ENCODE measurements at places on chromosomes 6 and 20.

DNA sequence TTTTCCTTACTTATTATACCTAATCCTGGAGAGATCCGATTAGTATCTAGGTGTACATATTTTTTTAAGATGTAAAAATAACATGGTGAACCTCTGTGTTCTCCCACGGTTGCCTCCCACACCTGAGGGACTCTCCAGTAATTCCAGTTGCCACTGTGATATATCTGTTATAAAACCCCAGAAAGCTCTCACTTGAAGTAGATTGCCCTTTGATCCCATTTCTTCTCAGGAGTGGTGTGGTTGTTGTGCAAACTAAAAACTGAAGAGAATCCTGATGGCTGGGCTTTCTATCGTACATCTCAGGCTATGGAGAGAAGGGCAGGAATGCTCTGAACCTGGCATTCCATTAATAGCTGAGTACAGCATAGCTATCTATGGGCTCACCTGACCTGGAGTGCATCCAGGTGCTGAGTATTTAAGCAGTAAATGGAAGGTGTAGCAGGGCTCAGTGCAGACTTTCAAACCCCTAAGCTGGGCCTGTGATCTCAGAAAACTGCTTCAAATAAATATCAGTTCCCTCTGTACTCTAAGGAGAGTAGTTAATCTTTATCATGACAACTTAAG is 41.0 kb downstream of the VGLL2 start:
- DNase-seq, result no peak

DNA sequence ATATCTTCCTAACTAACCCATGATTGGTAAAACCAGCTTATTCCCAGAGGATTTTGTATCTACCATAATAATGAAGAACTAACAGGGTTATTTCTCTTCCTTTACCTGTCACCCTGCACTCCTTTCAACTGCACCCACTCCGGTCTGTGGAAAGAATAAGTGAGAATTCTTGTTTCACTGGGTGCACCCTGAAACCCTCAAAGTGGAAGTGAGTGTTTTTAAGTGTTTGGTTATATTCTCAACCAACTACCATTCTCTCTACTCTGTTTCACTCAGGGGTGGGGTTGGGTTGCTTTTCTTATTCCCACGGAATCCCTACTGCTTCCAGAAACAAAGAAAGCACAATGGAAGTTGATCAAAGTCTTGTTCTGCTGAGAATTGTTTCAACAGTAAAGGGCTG is 42.6 kb upstream of the KHDRBS2 start:
- DNase-seq, result no peak

- DNase-seq, result no peak
Measured at GRCh38 chr20:3459881-3460307, 10.9 kb upstream of the ATRN start.

GRCh38 chr6:54609981-54610380 is 236.6 kb upstream of the FAM83B start:
- DNase-seq, result no peak

DNA sequence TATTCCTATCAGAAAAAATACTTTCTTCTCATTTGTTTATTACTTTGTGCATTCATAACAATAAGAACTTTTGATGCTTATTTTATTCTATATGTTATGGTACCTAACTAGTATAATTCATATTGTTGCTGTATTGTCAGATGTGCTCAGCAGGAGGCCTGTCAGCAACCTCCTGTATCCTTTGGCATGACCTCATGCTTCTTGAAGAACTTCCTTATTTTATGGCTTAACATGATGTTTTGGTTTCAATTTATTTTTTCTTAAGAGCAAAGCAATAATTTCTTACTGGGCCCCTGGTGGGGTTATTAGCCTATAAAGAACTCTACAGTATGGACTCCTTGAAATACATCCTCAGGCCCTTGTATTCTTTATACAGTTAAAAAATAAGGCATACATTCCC is 17.3 kb downstream of the GGTLC1 start:
- DNase-seq, result no peak

DNA sequence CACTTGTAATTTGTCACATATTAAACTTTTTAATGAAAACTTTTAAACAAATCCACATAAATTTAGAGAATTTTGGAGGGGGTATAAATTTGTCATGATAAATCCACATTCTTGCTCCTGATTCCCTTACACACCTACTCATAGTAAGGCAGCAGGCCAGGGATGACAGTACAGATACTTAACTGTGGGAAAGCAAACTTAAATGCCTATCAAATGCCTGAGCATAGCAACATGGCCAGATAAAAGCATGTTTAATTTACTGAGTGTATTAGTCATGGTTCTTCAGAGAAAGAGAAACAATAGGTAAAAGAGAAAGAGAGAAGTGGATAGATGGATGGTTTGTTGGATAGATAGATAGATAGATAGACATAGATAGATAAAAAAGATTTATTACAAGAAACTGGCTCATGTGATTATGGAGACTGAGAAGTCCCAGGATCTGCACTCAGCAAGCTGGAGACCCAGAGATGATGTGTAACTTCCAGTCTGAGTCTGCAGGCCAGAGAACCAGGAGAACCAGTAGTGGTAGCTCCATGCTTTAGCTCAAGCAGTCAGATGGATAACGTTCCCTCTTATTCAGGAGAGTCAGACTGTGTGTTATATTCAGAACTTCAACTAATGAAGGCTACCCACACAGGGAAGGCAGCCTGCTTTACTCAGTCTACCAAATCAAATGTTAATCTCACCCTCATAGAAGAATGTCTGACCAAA is 15.9 kb upstream of the ADGRF1 start:
- no peak for DNase-seq

DNA sequence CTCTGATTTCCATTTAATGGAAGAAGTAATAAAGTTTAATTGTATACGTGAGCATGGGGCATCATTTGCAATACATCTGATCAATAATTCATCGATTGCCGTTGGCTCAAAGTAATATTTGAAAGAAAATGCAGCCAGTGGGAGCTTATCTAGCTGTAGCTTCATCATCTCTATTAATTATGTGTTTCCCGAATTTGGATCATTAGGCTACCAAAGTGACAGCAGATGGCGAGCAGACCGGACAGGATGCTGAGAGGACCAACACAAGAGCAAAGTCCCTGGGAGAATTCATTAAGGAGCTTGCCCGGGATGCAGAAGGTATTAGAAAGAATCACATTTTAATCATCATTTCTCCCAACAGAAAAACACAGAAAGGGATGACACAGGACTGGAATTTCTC is 327.1 kb downstream of the ARHGAP18 start:
- DNase-seq, result no peak

- no peak for DNase-seq
Measured at GRCh38 chr6:48036316-48036715, 74.7 kb downstream of the PTCHD4 start.

DNA sequence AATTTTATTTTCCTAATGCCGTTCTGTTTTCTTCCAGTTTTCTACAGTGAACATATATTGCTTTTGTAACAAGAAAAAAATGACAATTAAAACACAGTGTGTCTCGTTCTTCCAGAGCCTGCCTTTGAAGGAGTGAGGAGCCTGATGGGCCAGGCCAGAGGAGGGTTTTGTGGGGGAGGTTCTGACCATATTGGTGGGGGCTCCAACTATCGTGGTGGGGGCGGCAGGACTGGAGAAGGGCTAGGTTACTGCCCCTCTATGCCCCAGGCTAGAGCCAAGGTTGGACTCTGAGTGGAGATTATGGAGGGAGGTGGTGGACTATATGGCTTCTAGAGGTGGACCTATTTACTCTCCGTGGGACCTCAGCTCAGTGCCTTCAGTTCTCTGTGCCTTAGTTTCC is 24.0 kb downstream of the DLGAP4 start:
- no peak for DNase-seq

GRCh38 chr20:46681032-46681854 is 8.0 kb downstream of the TP53RK start:
- DNase-seq, result peak; percentile 76

DNA sequence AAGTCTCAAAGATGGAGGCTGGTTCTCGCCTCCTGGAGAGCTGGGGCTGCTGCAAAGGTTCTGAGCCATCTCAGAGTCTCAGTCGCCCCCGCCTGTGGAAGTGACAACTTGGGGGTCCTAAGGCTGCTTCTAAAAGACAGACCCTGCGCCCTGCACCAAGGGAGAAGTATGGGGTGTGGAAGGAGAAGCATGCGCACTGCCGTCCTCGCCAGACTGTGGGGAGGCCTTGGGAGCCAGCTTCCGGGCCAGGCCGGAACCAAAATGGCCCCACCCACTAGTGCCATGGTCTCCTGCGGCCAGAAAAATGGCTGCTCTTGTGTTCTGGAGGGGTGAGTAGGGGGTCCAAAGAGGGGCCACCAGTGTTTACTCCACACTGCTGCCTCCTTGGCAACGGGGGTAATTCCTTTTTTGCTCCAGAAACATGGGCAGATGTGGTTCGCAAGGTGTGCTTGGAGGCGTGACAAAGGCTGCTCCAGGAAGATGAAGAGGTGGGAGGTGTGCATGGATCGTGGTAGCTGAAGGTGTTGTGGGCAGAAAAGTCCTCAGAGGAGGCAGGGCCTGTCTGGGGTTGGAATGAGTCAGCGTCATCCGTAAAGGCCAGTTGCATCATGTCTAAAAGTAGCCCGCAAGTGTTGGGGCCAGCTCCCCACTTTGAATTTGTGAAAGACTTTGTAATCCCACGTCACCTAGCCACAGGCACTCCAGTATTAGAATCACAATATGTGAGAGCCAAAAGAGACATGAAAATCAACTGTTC is 329.8 kb upstream of the SOX4 start:
- no peak for DNase-seq

- DNase-seq, result no peak
Measured at GRCh38 chr6:149218915-149219314, 98.6 kb upstream of the TAB2 start.

DNA sequence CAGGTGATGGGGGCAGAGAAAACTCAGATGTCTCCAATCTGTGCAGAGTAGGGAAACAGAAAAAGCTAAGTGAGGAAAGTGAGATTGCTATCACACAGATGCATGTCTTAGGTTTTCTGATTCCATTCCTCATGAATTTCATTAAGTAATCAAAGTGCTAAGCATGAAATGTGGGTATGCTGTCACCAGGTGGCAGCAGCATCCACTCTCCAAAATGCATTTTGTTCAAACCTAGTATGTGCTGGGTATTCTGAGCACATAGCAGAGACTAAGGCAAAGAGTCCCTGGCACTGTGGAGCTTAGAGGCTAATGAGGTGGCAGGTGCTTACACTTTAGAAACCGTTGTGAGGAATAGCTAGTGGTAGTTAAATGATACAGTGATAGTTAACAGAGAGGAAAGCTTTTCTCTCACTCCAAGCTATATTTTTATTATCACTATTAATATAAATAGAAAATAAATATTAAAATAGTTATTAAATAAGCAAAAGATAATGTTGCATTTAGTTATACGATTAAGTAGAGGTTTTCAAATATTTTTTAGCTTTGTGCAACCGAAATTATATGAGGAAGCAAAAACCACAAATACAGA is 179.5 kb downstream of the CDH26 start:
- DNase-seq, result peak; percentile 23

DNA sequence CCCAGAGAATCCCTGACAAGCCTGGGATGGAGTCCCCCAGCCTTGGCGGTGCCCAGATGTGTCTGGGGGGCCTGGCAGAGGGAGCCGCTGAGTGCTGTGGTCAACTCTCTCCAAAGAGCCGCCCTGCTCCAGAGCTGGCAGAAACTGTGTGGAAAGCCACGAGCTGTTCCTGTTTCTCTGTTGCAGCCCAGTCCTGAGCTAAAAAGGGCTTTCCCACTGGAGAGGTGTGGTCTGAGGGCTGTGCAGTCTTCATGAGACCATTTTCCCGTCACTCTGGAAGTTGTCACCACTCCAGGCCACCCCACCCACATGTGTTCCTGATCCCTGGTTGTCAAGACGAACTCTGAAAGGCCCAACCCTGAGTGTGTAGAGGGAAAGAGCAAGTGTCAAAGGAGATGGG is 99.7 kb upstream of the KCNK16 start:
- DNase-seq, result no peak

- DNase-seq, result no peak
Measured at GRCh38 chr20:37277253-37277593, 12.2 kb upstream of the MANBAL start.

DNA sequence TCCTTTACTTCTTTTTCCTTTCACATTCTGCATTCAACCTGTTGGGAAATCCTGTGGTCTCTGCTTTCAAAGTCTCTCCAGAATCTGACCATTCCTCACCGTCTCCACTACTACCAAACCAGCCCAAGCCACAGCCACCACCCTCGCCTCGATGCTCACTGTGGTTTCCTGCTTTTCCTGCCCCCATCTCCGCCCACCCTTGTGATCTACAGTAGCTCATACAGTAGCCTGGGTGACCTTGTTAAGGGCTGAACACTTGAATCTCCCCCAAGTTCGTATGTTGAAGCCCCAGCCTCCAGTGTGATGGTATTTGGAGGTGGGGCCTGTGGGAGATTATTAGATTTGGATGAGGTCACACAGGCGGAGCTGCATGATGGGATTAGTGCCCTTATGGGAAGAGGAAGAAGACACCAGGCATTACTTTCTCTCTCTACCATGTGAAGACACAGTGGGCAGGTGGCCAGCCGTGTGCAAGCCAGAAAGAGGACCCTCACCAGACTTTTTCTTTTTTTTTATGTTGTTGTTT is 189.0 kb upstream of the UST start:
- DNase-seq, result no peak

- DNase-seq, result no peak
Measured at GRCh38 chr6:169534039-169534421, 167.8 kb downstream of the WDR27 start.

- no peak for DNase-seq
Measured at GRCh38 chr6:157952861-157953351, 28.8 kb upstream of the SYNJ2 start.

GRCh38 chr6:107390685-107391435 is 68.5 kb downstream of the PDSS2 start:
- DNase-seq, result no peak

GRCh38 chr6:11386323-11386722 is 151.2 kb upstream of the TMEM170B start:
- no peak for DNase-seq

DNA sequence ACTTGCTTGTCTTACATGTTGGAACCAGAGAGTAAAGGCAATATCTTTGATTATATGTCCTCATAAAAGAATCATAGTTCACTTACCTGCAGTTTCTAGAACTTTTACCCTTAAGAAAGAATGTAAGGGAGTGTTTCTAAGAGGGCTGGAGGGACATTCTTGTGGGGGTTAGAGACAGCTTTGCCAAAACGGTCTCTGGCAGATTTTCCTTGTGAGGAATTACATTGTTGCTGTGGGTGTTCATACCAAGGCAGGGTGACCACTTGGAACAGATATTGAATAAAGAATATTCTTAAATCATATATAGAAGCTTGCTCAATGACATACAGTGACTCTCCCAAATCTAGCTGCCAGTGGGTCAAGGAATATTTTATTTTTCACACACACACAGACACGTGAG is 517.6 kb upstream of the SOX4 start:
- DNase-seq, result no peak

Data from stimulated activated CD4-positive, alpha-beta T cell treated with anti-CD3 and anti-CD28 coated beads, Interleukin-2, amount 100 ng/mL, for 48 hours (primary cell).